Hematopoietic multipotent progenitor cell treated with erythropoietin and hydrocortisone succinate and interleukin-3 and kit ligand, for 6 days (in vitro differentiated cells): ENCODE measurements at places on chromosomes 2 and 18.

- DNase-seq = no peak
Observed at GRCh38 chr2:11326677-11327211, 17.7 kb downstream of the ROCK2 start.

GRCh38 chr2:7919510-7919909 lies 762.3 kb upstream of the ID2 start:
- no peak for DNase-seq

GRCh38 chr2:169358016-169358415 lies 4.3 kb downstream of the LRP2 start:
- no peak for DNase-seq

GRCh38 chr2:207934720-207935119 lies 90.6 kb downstream of the PLEKHM3 start:
- no peak for DNase-seq

GRCh38 chr2:44902217-44903137 lies 39.0 kb upstream of the SIX3 start:
- DNase-seq = no peak
